ENCODE measurements at places on chromosomes 1 and 21. TPM values are rescaled to one million over a fixed set of nuclear protein-coding genes. Genes with fewer than 3 reads are reported as not detected.

Gene OR14A2
- total RNA-seq = not detected

Gene NFASC
- 0.98 TPM for total RNA-seq

Gene RYR2
- 4.0 TPM for total RNA-seq

Gene DNASE2B
- total RNA-seq = not detected

Gene MSH4
- 0.17 TPM for total RNA-seq

Gene LORICRIN
- not detected for total RNA-seq

Gene LIN28A
- total RNA-seq = not detected

Gene FCRLB
- 1.3 TPM for total RNA-seq

Data from MCF 10A (cell line).